ENCODE measurements at places on chromosomes 11 and 22.

GRCh38 chr11:101618709-101619108 is 34.9 kb upstream of the TRPC6 start:
- DNase-seq: no peak

DNA sequence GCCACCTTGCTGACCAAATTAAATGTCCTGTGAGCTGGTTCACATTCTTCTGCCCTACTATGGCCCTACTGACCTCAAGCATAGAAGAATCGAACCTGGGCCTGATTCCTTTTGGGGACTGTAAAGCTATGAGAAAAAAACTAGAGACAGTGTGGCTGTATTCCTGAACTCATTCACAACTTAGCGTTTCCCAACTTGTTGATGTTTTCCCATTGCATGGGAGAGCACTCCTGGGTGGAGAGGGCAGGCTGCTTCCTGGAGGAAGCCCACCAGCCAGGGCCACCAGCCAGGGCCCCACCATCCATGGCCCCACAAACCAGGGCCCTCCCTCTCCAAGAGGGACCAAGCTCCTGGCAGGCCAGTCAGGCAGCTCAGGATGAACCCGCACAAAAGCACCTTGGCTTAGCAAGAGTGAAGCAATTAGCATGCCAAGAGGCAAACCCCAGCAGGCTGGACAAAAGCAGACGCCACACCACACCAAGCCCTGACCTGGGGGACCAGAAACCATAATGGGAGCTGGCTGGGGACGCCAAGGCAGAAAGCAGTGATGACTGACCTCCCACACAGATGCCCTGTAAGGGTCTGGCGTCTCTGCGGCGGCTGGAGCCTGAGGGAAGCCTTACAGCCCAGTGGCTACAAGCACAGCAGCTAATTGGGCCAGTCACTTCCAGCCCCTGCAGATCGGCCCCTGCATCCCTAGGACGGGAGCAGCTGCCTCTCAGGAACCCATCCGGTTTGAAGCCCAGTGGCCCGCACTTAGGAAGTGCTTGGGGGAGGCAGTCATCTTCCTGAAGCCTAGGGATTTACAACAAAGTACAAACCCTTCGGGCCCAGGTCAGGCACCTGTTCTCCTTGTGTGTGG is 2.1 kb downstream of the CERK start:
- DNase-seq: no peak

DNA sequence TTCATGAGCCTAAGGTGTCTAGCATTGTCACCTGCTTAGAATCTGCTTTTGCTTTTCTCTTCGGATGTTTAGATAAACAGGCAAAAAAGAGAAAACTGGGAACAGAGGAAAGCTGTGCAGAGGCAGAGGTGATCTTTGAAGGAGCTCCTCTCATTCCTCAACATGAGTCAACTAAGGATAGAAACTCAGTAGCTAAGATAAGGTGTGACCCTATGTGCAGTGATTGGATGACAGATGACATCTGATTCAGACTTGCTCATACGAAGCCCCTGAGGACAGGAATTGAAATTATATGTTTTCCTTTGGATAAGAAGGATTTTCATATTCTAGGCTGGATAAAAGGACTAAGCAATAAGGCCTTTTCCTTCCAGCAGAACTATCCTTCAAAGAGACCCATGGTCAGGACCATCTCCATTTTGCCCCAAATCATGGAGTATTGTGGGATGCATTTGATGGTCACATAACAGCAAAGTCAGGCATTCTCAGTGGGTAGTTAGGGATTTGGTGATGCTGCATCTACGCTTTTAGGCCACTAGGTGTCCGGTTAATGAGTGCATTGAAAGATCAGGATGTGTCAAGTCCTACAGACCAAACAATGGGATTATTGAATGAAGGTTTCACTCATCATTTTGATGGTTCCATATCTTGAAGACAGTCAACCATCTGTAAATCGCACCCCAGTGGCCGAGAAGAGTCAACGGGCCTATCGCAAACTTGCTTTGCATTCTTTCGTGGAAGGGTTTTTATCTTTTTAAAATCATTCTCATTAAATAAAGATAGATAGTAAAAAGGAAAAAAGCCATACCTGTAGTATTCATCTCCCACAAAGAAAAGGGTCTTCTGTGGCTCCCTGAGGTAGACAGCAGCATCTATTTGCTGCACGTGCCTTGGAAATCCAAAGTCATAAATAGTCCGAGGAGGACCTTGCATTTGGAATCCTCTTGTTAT is 32.2 kb downstream of the MMP20 start:
- DNase-seq: no peak

- no peak for DNase-seq
Observed at GRCh38 chr22:19851291-19852176, 3.1 kb downstream of the GNB1L start.

GRCh38 chr11:31687256-31687655 is 123.9 kb downstream of the PAX6 start:
- no peak for DNase-seq

DNA sequence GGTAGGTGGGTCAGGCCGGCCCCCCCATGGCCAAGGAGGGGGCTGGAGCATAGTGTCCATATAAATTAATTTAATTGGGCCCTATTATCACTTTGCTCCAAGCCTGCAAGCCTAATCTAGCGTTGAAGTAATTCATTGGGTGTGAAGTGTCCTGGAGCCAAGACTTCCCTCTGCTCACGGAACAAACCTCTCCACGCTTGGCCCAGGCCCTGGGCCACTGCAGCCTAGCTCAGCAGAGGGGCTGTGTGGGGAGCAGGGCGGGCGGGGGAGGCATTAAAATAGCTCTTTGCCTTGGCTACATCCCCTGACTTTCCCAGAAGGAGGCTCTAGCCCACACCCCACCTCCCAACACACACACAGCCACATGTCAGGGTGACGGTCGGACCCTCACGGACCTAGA is 73.5 kb downstream of the THAP12 start:
- peak; percentile 50 for DNase-seq

DNA sequence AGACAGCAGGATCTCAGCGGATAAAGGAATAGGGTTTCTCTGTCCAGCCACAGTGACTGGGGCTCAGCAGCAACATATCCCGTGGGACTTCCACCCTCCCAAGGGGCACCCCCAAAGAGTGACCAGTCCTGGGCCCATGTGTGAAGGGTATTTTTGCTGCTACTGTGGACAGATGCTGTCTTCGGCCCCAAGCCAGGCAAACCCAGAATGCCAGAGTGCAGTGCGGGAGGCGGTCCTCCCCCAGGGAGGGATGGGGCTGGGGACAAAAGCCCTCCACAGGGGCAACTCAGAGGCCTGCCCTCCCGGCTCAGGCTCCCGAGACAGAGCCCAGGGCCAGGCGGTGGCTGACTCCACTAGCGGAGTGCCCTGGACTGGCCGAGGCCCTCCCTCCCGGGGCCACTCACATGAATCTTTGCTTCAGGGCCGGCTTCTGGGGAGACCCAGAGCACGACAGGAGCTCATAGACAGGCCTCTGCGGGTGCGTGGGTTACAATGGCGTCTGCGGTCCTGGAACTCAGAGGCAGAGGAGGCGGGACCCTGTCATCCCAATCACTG is 34.7 kb upstream of the WNT7B start:
- DNase-seq: peak; percentile 63

- DNase-seq: no peak
Observed at GRCh38 chr22:27203276-27203660, 545.9 kb downstream of the MIAT start.

Data from heart left ventricle (tissue), 16 donors.